ENCODE measurements at places on chromosomes 12 and 14.

- no peak for DNase-seq
These were observed 18.9 kb downstream of the VSX2 start for GRCh38 chr14:74257941-74258763.

- DNase-seq, result peak; percentile 48
These were observed 103.8 kb upstream of the FKBP4 start for GRCh38 chr12:2691006-2691344.

DNA sequence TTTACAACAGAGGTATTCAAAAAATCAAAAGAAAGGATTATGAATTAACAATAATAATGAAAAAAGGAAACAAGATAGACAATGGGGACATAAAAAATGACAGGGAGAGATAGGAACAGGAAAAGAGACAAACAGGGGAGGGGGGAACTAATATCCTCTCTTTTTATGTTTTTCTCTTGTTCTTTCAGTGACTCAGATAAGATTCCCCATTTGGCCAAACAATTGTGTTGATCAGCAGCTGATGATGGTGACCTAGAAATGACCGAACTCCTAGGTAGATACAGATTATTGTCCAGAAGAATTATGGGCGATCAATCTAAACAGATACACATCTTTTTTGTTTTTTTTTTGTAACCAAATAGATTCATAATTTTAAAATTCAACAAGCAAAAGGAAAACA, 1277.2 kb upstream of the FLRT2 start:
- no peak for DNase-seq

DNA sequence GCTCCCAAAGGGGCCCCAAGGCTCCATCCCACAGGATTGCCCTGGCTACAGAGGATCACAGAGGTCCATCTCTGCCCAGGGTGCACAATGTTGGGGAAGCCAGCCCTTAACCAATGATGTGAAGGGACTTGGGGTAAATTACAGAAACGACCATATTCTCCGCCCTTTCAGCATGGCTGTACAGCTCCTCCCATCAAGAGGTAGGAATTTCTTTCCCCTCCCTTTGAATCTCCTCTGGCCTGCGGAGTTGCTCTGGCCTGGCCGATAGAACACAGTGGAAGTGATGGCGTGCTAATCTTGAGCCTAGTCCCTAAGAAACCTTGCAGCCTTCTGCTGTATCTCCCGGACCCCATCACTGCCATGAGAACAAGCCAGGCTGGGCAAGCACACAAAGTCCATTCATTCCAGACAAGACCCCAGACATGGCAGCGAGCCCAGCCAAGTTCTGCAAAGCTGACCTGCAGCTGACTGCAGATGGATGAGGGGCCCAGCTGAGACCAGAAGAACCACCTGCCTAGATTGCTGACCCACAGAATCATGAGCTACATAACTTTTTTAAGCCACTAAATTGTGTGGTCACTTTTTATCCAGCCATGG, 6.9 kb upstream of the IFI27 start:
- no peak for DNase-seq

DNA sequence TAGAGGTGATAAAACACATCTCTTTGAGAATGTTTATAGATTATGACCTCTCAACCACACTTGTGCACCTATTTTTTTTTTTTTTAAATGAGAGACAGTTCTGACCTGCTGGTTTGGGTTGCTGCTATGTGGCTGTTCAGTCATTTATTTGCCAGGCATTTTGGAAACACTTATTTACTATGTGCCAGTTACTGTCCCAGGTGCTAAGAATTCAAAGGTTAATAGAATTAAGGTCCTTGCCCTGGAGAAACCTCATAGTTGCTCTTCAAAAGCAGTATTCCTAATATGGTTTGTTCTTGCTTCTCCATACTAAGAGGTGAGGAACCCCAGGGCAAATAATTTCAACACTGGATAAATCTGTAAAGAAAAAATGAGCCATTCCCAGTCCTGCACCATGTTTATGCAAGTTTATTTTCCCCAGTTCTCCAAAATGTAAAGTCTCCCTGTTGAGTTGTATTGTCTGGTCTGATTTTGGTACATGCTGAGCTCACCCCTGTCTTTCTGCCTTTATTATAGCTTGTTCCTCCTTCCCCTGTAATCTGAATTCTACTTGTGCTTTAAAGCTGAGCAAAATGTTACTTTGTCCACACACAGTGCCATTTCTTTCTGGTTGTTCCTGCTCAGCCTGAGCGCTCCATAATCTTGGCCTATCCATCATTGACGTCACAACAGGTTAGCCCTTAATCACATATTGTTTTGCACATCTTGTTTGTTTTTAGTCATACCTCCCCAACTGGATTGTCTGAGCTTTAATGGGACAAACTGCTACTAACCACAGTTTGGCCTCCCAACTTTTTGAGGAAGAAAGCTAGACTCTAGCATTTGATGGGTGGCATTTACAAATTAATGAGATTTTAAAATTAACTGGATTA, 56.7 kb downstream of the SRGAP1 start:
- DNase-seq, result no peak
